ENCODE measurements at places on chromosomes 3 and 15.

- DNase-seq, result no peak
Measured at GRCh38 chr3:143124601-143125520, 5.3 kb downstream of the CHST2 start.

GRCh38 chr3:125582707-125583106 lies 12.6 kb downstream of the OSBPL11 start:
- DNase-seq, result no peak

DNA sequence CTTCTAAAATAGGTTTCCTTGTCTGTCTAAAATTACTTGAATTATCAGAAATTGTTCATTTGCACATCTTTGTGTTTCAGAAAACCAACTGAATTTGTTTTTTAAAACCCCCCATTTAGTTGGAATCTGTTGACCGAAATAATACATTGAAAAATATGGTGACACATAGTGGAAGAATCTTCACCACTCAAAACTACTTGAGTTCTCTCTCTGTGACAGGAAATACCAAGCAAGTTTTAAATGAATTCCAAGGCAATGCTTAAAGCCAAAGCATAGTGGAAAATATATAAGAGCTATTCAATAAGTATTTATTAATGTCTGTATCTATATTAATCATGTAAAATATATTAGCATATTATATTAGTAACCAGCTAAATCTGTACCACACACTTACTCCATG lies 224.9 kb upstream of the COL8A1 start:
- DNase-seq, result no peak

GRCh38 chr3:111734652-111735051 lies 124.4 kb upstream of the PHLDB2 start:
- no peak for DNase-seq

DNA sequence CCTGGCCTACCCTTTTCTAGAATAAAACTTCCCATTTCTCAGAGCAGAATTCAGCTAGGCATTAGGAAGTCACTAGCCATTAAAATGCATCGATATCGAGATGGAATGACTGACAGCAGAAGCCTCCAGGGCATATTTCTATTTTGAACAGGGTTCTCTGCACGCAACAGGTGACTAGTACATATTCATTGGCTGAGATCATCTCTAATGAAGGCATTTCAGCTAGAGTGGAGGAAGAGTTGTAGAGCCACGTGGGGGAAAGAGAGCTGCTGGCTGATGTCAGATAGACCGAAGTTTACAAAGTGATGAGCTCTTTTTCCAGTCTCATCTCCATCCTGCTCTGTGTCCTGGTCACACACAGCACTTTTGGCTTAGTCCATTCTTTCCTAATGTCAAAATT lies 7.5 kb downstream of the TMEM40 start:
- DNase-seq, result no peak

DNA sequence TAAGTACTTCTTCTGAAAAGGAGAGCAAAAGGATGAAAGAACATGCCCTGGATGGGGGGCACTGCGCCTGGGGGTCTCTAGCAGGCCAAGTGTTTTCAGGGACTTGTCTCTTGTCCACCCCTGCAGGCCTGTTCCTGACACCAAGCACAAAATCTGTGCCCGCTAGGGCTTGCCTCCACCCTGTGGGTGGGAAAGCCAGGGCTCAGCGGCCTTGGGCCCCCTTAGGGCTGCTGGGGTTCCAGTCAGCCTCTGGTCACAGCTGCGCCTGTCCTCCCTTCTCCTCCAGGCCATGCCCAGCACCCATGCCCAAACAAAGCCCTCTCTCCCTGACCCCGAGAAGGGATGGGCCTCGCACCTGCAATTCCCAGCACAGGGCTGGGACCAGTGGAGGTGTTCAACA lies 71.1 kb upstream of the TRPM1 start:
- no peak for DNase-seq

DNA sequence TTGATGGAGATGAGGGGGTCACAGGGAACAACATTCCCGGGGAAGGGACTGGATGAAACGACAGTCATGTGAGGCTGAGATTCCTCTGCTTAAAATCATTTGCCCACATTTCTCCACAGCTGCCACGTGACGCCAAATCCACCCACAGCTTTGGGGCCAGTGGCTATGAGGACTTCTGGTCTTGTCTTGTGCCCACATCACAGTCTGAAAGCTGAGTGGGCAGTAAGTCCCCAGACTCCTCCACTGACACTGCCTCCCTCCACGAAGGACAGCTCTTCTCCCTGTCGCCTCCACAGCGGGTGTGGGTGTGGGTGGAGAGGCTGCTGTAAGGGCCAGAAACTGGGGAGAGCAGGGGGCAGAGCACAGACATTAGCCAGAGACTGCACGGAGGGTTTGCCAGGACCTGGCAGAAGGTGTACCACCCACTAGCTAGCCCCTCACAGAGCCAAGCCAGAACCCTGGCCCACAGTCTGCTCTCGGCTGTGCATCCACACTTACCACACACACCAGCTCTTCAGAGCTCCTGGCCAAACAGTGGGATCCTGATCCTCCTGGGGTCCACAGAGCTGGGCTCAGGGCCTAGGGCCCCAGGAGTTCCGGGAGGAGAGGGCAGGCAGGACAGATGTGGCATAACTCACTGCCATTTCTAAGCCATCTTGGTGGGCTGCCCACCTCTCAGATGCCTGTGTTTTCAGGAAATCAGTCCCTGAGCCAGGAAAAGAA lies 24.2 kb downstream of the RAB6B start:
- no peak for DNase-seq

- DNase-seq, result no peak
Measured at GRCh38 chr3:147514366-147515160, 105.4 kb downstream of the ZIC1 start.

DNA sequence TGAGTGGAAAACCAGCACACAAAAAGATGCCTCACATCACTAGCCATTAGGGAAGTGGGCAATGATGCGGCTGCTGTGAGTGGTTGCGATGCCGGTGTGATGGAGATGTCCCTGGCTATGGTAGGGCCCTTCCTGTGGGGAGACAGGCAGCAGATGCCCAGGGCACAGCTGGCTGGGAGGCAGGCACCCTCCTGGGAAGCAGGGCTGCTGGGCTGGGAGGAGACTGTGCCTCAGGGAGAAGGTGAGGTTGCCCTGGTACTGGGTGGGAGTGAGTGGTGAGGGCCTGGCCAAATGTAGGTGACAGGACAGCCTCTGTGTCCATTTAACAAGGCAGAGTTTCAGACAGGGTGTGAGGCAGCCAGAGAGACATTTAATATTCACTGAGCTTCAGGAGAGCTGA lies 335.6 kb downstream of the OCA2 start:
- DNase-seq, result no peak

- no peak for DNase-seq
Measured at GRCh38 chr3:102053375-102053989, 204.2 kb downstream of the NFKBIZ start.

DNA sequence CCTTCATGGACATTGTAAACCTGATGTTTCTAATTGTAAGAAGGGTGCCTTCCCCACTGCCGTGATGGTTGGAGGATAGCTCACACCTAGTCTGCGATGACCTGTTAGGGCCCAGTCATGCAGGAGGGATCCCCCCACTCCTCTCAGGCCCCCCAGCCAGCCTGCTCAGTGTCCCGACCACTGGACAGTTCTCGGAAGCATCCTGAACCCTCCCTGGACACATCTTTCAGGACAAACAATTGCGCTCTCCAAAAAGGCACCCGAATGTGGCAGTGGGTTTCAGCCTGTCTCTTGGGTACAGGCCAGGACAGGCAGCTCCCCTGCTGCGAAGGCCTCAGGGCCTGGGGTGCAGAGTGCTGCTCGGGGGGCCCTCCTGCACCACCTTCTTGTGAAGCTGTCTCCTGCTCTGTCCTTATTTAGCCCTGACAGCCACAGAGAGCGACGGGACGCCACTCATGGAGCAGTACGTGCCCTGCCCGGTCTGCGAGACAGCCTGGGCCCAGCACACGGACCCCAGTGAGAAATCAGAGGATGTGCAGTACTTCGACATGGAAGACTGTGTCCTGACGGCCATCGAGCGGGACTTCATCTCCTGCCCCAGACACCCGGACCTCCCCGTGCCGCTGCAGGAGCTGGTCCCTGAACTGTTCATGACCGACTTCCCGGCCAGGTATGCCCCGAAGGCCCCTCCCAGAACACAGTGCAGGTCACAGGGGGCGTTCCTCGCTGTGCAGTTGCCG lies 132.3 kb downstream of the LRRK1 start:
- no peak for DNase-seq

GRCh38 chr15:52180196-52180835 lies 10.9 kb downstream of the GNB5 start:
- no peak for DNase-seq

GRCh38 chr3:159348431-159348830 lies 546.6 kb downstream of the MFSD1 start:
- DNase-seq, result no peak

GRCh38 chr3:131883711-131884407 lies 151.0 kb downstream of the CPNE4 start:
- no peak for DNase-seq

- DNase-seq, result no peak
Measured at GRCh38 chr15:68339481-68339880, 61.9 kb downstream of the FEM1B start.

DNA sequence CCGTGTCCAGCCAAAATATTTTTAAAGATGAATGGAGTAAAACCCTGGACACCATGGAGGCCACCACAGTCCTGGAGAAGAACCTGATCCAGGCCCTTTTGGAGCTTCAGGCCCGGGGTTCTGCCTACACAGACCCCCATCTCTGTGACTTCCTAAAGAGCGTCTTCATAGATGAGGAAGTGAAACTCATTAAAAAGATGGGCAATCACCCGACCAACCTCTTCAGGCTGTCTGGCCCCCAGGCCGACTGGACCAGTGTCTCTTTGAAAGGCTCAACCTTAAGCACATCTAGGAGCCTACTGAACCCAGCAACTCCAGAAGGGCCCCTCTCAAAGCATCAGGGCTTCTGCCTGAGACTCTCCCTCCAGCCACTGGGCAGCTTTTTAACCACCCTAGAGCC lies 107.9 kb upstream of the FAM174B start:
- DNase-seq, result no peak

- no peak for DNase-seq
Measured at GRCh38 chr3:123813876-123814275, 70.3 kb downstream of the MYLK start.

- no peak for DNase-seq
Measured at GRCh38 chr3:171995486-171995885, 43.9 kb upstream of the FNDC3B start.

DNA sequence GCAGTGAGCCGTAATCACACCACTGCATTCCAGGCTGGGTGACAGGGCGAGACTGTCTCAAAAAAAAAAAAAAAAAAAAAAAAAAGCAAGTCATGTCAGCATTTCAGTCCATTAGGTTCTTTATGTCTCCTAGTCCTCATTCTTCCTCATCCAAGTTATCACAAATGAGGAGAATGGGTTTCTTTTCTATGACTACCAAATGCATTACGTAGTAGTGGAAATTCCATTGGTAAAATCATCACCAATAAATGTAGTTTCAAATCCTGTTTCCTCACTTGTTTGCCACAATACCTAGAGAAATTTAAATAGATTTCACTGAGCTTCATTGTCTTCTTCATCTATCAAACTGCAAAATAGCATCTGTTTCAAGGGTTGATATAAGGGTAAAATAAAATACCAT lies 317.6 kb upstream of the MME start:
- DNase-seq, result no peak

DNA sequence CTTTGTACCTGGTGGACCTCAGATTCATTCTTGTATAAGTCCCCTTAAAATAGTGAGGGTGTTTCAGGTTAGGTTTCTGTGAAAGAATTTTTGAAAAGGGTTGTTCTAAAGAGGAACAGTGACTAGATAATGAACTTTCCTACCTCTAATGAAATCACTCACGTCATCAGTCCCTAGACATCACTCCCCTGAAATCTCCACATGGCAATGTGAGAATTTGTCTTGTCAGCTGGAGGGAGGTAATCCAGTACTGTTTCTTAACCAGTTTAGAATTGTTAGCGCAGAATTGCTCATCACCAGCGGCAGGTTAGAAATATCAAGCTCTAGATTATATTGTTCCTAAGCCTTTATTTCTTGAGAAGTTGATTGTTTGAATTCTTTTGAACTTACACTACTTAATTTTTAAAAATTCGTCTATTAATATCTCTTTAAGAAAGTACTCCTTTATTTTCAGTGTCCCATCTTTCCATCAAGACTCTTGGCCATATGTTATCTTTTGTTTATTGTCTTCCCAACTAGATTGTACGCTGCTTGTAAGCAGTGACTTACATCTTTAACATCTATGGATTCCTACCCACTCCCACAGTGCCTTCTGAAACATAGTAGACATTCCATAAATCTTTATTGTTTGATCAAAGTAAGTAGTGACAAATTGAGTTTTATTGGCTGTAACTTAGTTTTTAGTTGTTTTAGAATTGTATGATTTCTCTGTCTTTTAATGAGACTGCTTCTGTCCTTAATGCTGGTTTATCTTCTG lies 52.8 kb downstream of the RASA2 start:
- no peak for DNase-seq

GRCh38 chr3:23099677-23100076 lies 103.5 kb upstream of the UBE2E2 start:
- no peak for DNase-seq

DNA sequence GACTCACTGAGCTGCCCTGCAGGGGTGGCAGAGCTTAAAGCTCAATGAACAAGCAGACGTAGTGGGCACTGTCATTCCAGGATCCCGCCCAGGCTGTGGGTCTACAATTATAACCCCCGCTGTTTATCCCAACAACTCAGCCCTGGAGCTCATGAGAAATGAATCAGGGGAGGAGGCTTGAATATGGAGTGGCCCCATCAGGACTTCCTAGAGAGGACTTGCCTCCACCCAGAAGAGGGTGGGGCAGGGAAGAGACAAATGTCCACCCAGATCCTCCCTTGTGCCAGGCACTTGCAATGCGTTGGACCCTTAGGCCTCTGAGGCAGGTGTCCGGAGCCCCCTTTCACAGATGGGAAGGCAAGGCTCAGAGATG lies 33.0 kb downstream of the SLC6A20 start:
- no peak for DNase-seq

GRCh38 chr3:140343211-140344081 lies 334.4 kb upstream of the TRIM42 start:
- DNase-seq, result no peak

DNA sequence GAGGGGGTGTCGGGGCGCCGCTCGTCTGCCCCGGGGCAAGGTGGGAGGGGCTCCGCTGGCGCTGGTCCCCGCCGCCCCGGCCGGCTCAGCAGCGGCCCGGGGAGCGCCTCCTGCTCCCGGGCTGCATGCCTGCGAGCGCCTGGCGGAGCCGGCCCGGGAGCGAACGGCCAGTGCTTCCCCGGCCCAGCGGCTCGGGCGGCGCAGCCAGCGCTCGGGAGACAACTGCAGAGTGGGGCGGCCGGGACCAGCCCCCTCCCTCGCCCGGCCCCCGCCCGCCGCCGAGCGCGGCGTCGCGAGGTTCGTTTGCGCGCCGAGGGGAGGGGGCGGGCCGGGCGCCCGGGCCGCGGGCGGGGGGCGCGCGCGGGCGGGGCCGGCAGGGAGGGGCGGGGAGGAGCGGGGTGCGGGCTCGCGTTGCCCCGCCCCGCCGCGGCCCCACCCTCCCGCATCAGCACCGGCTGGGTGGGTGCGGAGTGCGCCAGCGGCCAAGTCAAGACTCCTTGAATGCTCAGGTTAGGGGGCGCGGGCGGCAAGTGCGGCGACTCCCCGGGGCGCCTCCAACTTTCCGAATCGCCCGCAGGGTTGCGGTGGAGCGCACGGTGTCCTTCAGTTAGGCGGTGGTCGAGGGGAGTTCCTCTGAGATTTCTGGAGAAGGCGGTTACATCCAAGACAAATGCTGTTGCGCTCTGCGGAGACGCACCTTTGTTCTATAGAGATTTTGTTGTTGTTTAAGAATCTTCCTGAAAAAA lies at the start of gene RGMA:
Gene RGMA, minus strand, starts transcription at position 231 of the 746 bp plus-strand sequence. CDS start 279 bp downstream, outside the sequence.
- no peak for DNase-seq

GRCh38 chr3:127735767-127736693 lies 63.3 kb downstream of the ABTB1 start:
- DNase-seq, result no peak

- DNase-seq, result no peak
Measured at GRCh38 chr3:149532489-149533180, 58.1 kb downstream of the TM4SF4 start.
